ENCODE measurements at places on chromosomes 1 and 21.

DNA sequence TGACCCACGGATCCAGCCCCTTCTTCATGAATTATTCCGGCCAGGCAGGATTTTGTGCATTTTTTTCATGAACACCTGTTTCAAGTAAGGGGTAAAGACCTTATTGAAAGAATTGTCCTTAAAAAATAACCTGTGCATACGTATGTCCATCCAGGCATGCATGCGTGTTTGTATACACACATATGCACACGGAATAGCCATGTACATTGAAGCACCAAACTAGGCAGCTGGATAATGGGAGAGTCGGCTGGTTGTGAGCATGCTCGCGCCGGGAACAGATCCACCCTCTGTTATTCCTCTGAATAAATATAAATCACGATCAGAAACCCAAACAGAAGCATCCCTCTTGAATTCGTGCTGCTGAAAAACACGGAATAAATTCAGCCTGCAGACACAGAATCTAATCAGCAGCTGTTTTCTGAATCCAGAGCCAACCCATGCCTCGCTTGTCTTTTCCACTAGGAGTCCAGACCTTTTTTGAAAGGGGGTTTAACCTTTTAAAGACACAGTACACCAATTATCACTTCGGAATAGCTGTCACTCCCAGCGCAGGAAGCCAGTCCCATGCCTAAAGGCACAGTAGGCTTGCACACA is at the start of gene HIVEP3:
HIVEP3 (minus strand) TSS at position 473 of the 594 bp plus-strand sequence.
- peak within 1 kb of the TSS; percentile 83 for H3K4me3 ChIP-seq
- H3K36me3 ChIP-seq = no peaks in the 10 kb centered on the region
- 0 out of 2 replicates have a peak, but pooled peaks cover 4% of the 10 kb centered on the region for H3K27me3 ChIP-seq
- DNase-seq = no peak

GRCh38 chr21:46386734-46387088 is 62.8 kb downstream of the PCNT start:
- H3K36me3 ChIP-seq = peaks cover 37% of the 10 kb centered on the region
- DNase-seq = no peak
- no peaks in the 10 kb centered on the region for H3K4me1 ChIP-seq
- H3K27ac ChIP-seq = no peak overlapping the region
- H3K4me3 ChIP-seq = no peak overlapping the region

GRCh38 chr1:47843059-47843458 is 154.1 kb downstream of the TRABD2B start:
- DNase-seq = no peak
- no peak overlapping the region for H3K4me3 ChIP-seq
- no peaks in the 10 kb centered on the region for H3K27me3 ChIP-seq
- no peaks in the 10 kb centered on the region for H3K4me1 ChIP-seq
- no peaks in the 10 kb centered on the region for H3K36me3 ChIP-seq
- H3K27ac ChIP-seq = no peak overlapping the region

- H3K4me3 ChIP-seq = no peak overlapping the region
- no peak overlapping the region for H3K27ac ChIP-seq
- H3K4me1 ChIP-seq = no peaks in the 10 kb centered on the region
- H3K27me3 ChIP-seq = no peaks in the 10 kb centered on the region
- H3K36me3 ChIP-seq = no peaks in the 10 kb centered on the region
Observed at GRCh38 chr21:21547368-21547953, 549.3 kb downstream of the NCAM2 start.

DNA sequence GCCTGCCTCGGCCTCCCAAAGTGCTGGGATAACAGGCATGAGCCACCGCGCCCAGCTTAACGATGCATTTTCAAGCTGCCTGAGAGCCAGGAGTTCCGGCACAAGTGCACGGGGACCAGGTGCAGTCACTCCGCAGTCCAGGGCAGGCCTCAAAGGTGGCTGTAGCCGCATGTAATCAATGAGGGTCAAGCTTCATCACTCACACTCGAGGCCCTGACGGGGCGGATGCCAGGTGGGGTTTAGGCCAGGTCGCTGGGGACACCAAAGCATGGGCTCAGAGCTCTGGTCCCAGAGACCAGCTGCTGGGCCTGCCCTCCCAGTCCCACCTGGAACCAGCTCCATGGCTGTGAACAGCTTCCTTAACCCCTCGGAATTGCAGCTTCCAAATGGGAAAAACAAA is 26.1 kb upstream of the GPR153 start:
- H3K27ac ChIP-seq = no peak overlapping the region
- H3K27me3 ChIP-seq = no peaks in the 10 kb centered on the region
- H3K36me3 ChIP-seq = peaks cover 3% of the 10 kb centered on the region
- DNase-seq = no peak

DNA sequence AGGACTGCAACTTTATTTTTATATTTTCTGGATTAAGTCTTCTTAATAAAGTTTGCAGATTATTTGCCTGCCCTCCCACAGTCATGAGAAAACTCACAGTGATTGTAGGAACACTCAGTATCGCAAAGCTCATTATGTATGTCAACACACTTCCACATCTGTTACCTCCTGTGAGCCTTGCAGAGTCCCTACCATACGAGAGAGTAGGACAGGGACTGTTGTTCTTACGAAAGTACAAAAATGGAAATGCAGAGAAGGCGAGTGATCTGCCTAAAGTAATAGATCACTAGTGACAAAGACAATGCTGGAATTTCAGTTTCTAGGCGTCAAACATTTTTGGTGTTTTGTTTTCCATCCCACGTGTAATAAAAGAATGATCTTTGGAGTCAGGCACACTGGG is 131.7 kb downstream of the SYT2 start:
- peaks cover 6% of the 10 kb centered on the region for H3K36me3 ChIP-seq
- no peak overlapping the region for H3K4me3 ChIP-seq
- H3K4me1 ChIP-seq = peaks cover 40% of the 10 kb centered on the region
- H3K27ac ChIP-seq = peak overlapping the region; percentile 89
- no peaks in the 10 kb centered on the region for H3K27me3 ChIP-seq

DNA sequence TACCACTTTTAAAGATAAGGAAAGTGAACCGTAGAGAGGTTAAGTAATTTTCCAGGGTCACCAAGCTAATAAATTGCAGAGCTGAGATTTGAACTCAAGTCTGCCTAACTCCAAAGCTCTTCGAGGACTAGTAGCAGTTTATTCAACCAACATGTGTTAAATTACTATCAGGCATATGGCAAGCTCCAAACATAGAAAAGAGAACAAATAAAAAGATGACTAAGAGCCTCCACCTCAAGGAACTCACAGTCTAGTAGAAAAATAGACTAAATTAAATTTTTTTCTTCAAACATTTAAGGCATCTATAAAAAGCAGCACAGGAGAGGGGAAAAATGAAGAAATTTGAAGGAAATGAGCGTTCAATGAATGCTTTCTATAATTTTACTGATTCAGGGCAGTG is 22.2 kb downstream of the SLC9C2 start:
- peaks cover 8% of the 10 kb centered on the region for H3K27me3 ChIP-seq
- H3K27ac ChIP-seq = no peak overlapping the region

DNA sequence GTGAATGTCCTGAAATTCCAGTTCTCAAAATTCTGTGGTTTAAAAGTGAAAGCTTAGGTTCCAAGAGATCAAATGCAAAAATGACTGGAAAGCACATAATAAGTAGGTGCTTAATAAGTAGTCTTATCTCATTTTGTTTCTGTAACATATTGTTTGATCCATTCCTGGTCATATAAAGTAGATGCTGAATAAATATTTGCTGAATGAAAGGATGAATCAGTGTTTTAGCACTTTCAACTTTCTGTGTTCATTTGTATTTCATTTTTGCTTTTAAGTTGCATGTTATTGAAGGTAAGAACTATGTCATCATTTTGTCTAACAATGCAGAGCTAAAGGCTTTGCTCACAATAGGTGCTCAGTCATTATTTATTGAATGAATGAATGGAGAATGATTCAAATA is 6.3 kb downstream of the MAST2 start:
- peaks cover 1% of the 10 kb centered on the region for H3K36me3 ChIP-seq
- H3K27ac ChIP-seq = no peak overlapping the region
- no peak overlapping the region for H3K4me3 ChIP-seq
- no peaks in the 10 kb centered on the region for H3K27me3 ChIP-seq
- no peaks in the 10 kb centered on the region for H3K4me1 ChIP-seq
- DNase-seq = no peak

DNA sequence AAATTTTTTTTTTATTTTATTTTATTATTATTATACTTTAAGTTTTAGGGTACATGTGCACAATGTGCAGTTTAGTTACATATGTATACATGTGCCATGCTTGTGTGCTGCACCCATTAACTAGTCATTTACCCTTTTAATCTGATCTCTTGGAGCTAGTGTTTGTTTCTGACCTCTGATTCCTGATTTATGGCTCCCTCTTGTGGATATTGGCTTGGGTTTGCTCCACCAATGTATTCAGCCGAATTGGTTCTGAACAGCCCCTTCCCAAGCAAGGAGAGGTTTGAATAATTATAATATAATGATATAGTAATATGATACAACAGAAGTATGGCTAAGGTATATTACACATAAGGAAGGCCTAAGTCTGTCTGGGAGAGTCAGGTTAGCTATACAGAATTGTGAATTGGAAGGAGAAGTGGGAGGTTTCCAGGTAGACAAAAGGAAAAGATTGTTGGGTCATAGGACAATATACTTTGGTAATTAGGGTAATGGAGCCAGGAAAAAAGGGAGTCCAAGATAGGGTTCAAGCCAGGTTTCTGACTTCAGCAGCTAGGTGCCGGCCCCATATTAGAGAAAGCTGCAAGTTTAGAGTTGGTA is 53.1 kb upstream of the HMCN1 start:
- no peak overlapping the region for H3K27ac ChIP-seq
- DNase-seq = peak; percentile 44
- H3K4me1 ChIP-seq = no peaks in the 10 kb centered on the region
- no peak overlapping the region for H3K4me3 ChIP-seq
- no peaks in the 10 kb centered on the region for H3K36me3 ChIP-seq
- no peaks in the 10 kb centered on the region for H3K27me3 ChIP-seq

- peaks cover 22% of the 10 kb centered on the region for H3K4me1 ChIP-seq
- no peaks in the 10 kb centered on the region for H3K36me3 ChIP-seq
- H3K27ac ChIP-seq = no peak overlapping the region
- no peak for DNase-seq
- no peaks in the 10 kb centered on the region for H3K27me3 ChIP-seq
Observed at GRCh38 chr1:206506405-206507283, 687 bp upstream of the RASSF5 start.

GRCh38 chr1:174999936-175000696 is at the start of gene CACYBP:
Gene CACYBP, plus strand, starts transcription at chr1:174999947. Its CDS starts 234 bp downstream, at chr1:175000181.
- peak; percentile 30 for DNase-seq
- peak within 1 kb of the TSS; percentile 96 for H3K4me3 ChIP-seq
- no peaks in the 10 kb centered on the region for H3K27me3 ChIP-seq
- H3K27ac ChIP-seq = peak within 1 kb of the TSS; percentile 91
- H3K36me3 ChIP-seq = no peaks in the 10 kb centered on the region
- H3K4me1 ChIP-seq = peaks cover 2% of the 10 kb centered on the region
